Stimulated activated CD4-positive, alpha-beta T cell treated with anti-CD3 and anti-CD28 coated beads, Interleukin-1b, Interleukin-23, amount 100 ng/mL, for 24 hours (primary cell): ENCODE measurements at places on chromosomes 7 and 10.

DNA sequence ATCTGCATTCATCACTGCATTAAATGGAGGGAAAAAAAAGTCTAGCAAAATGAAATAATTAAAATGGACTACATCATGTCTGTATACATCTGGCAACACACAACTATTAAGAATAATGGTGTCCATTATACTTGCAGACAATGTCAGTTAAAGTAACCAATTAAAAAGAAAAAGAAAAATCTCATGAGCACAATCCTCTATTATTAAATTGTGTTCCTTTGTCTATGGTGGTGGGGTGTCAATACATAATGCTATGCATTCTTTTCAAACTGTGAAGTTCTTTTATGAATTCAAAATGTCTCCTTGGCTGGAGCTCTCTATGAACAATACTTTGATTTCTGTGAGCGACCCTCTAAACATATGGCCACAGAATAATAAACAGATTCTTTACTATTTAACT, 63.5 kb downstream of the NRP1 start:
- no peak for DNase-seq

DNA sequence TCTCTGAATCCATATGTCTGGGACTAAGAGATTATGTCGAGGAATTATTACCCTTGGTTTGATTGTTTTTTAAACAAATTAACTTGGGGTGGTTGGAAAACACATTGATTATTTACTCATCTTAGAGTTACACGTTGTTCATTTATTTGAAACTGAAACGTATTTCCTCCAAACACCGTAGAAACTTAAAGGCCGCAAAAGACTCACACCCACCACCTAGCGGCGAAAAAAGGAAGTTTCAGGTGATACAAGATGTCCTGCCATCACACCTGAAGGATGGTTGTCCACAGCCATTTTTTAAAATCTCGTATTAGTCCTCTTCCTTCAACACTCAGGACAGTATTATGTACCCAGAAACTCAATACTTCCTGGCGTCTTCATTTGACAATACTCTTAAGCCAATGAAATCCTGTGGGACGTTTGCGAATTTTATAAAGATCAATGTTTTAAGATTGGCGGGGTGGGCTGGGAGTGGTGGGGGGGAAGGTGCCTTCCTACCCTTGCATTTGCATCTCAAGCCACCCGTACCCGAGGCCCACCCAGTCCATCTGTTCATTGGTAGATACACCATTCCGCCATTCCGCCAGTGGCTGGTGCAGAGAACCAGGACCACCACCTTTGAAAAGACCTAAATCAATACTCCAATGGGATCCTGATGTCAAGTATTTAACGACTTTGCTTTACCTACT, 1.4 kb upstream of the LCOR start:
- DNase-seq = peak; percentile 65

- DNase-seq = peak; percentile 30
Measured at GRCh38 chr7:6637544-6638229, 569 bp downstream of the ZNF316 start.

- peak; percentile 40 for DNase-seq
Measured at GRCh38 chr7:134605978-134606923, 40.4 kb upstream of the BPGM start.

- DNase-seq = no peak
Measured at GRCh38 chr7:1080252-1080920, 7.5 kb upstream of the GPER1 start.

- DNase-seq = no peak
Measured at GRCh38 chr7:13551503-13551902, 438.0 kb downstream of the ETV1 start.

DNA sequence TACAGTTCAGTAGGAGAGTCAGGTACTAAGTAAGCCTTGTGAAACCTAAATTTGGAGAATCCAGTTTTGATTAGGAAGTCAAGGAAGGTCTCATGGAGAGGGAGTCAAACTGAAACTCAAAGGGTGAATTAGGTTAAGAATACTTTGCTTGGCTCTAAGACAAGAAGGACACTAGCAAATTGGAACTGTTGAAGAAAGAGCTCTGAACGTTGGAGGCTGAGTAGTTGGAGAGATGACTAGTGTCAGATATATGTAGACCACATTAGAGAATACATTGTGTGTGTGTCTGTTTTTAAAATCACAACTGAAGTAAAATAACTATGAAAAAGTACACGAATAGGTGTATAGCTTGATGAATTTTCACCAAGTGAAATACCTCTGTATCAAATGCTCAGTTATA, 6.3 kb downstream of the VPS26A start:
- DNase-seq = no peak

- DNase-seq = no peak
Measured at GRCh38 chr7:74121401-74122249, 38.0 kb downstream of the LIMK1 start.

- DNase-seq = no peak
Measured at GRCh38 chr7:140404565-140405065, 757 bp downstream of the RAB19 start.

GRCh38 chr7:114481999-114482398, 67.4 kb downstream of the FOXP2 start:
- no peak for DNase-seq
